ENCODE measurements at places on chromosomes 7 and 10. TPM values are rescaled to one million over a fixed set of nuclear protein-coding genes. Genes with fewer than 3 reads are reported as not detected.

DNA sequence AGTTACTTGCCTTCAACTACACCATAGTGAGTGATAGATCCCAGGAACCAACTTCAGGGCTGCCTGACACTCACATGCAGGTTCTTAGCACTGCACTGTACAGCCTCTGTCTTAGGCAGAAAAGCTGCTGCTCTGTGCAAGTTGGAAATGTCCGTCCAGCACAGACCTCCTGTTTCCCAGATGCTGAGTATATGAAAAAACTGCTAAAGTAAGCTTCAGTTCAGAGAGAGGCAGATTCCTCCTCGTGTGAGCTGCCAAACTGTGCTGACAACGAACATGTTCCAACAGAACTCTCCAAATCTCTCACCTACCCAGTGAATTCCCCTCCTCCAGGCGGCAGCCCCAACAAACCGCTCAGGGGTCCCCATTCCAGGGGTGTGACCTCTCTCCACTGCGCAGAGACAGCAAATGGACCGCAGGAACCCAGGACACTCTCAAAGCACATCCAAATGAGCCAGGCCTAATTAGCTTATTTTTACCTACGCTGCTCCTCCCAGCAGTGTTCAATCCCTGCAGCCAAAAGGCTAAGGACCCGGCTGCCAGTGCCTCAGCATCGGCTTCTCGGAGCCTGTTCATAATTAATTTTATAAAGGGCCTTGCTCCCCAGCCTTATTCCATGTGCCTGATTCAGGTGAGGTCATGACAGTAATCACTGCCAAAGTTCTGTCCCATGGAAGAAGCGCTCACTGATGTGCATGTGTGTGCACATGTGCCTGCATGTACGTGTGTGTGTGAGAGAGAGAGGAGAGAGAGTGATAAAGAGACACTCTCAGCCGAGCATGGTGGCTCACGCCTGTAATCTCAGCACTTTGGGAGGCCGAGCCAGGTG lies 159.5 kb upstream of the AUTS2 start:
- H3K36me3 ChIP-seq = no peaks in the 10 kb centered on the region
- DNase-seq = no peak
- H3K27me3 ChIP-seq = no peaks in the 10 kb centered on the region
- H3K4me1 ChIP-seq = no peaks in the 10 kb centered on the region
- H3K27ac ChIP-seq = no peak overlapping the region

GRCh38 chr10:113859261-113859660 lies 4.8 kb downstream of the NHLRC2 start:
- H3K27me3 ChIP-seq = no peaks in the 10 kb centered on the region
- peaks cover 30% of the 10 kb centered on the region for H3K4me1 ChIP-seq
- no peak overlapping the region for H3K27ac ChIP-seq
- DNase-seq = no peak
- peaks cover 54% of the 10 kb centered on the region for H3K36me3 ChIP-seq

- H3K4me1 ChIP-seq = peaks cover 2% of the 10 kb centered on the region
- H3K36me3 ChIP-seq = no peaks in the 10 kb centered on the region
- no peak overlapping the region for H3K4me3 ChIP-seq
- H3K27me3 ChIP-seq = peaks cover 29% of the 10 kb centered on the region
Observed at GRCh38 chr7:157667731-157668130, 330.9 kb downstream of the DNAJB6 start.

GRCh38 chr10:31709476-31709875 lies 219.2 kb downstream of the ARHGAP12 start:
- H3K4me3 ChIP-seq = no peak overlapping the region
- no peak for DNase-seq
- peaks cover 3% of the 10 kb centered on the region for H3K27me3 ChIP-seq
- H3K27ac ChIP-seq = no peak overlapping the region
- peaks cover 10% of the 10 kb centered on the region for H3K36me3 ChIP-seq

DNA sequence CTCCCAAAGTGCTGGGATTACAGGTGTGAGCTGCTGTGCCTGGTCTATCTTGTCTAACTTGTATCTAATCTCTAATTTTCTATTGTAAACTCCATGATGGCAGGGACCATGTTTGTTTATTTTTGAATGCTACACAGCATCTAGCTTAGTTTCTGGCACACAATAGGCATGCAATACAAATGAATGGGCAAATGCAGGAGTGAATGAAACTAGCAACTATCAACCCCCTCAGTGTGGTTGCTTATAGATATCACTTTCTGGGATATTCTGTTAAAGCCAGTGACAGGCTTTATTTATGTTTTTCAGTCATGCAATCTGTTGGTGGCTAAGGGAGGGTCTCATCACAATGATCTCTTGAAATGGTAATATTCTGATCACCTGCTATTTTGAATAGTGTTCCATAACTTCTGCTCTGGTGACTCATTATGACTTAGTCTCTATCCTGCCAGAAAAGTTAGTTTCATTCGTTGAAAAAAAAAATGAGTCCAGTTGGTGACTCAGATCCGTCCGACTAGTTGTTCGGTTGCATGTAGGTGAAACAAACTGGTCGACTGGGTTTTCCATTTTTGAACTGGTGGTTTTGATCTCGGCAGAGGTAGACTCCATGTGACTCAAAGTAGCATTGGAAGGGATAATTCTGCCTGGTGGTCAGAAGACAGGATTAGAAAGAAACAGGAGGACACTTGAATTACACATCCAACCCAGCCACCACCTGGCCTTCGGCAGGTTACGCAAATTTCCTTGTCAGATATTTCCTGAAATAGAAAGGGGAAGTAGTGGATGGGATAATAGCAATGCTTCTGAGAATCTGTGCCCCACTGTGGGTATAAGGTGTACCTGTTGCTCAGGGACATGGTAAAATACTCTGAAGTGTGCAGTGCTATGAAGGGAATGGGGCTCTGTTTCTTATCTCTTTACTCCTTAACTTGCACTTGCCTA lies 76.8 kb downstream of the GATA3 start:
- H3K4me3 ChIP-seq = peak overlapping the region; percentile 50
- H3K27me3 ChIP-seq = no peaks in the 10 kb centered on the region
- H3K4me1 ChIP-seq = peaks cover 59% of the 10 kb centered on the region
- DNase-seq = peak; percentile 64
- peak overlapping the region; percentile 88 for H3K27ac ChIP-seq
- H3K36me3 ChIP-seq = peaks cover 13% of the 10 kb centered on the region

DNA sequence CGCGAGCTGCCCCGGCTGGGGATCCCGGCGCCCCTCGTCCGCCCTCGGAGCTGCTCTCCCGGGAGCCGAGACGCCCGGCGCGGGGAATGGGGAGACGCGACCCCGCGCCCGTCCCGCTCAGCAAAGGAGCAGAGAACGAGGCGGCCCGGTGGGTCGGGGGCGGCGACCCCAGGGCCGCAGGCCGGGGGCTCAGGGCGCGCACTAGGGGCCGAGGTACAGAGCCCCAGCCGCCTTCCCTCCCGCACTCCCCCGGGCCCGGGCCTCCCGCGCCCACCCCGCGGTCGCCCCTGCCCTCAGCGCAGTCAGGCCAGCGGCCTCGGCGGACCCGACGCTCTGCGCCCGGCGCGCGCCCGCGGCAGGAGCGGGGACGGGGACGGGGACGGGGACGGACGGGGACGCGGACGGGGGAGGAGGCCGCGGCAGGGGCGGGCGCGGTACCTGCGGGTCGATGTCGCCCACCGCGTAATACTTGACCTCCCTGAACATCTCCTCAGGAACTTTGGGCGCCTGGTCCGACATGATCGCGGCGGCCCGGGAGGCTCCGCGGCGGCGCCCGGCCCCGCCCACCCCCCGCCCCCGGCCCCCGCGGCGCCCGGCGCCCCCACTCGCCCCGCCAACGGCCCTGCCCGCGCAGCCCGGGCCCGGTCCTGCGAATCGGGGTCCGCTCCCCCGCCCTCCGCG lies 373 bp downstream of the PAXIP1 start:
- H3K27me3 ChIP-seq = no peaks in the 10 kb centered on the region
- peak; percentile 39 for DNase-seq
- H3K4me1 ChIP-seq = peaks cover 10% of the 10 kb centered on the region
- no peak overlapping the region for H3K4me3 ChIP-seq
- H3K27ac ChIP-seq = no peak overlapping the region

- H3K4me3 ChIP-seq = no peak overlapping the region
- H3K27me3 ChIP-seq = peaks cover 4% of the 10 kb centered on the region
- no peaks in the 10 kb centered on the region for H3K4me1 ChIP-seq
- DNase-seq = no peak
- no peak overlapping the region for H3K27ac ChIP-seq
- H3K36me3 ChIP-seq = no peaks in the 10 kb centered on the region
Observed at GRCh38 chr10:89553064-89553734, 17.8 kb upstream of the SLC16A12 start.

DNA sequence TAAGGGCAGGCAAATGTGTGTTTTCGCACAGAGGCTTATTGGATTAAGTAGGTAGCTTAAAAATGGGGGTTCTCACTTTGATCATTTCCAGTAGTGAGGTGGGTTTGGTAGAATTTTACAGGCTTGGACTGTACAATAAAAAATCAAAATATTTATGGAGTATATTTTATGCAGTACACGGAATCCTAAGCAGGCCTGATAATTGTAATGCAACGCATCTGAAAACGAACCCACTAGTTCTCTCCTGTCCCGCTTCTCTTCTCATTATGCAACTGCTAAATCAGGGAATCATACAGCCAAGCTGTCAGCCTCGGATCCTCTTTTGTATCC lies 377 bp upstream of the POLR1F start:
- peak overlapping the region; percentile 94 for H3K4me3 ChIP-seq
- peaks cover 37% of the 10 kb centered on the region for H3K4me1 ChIP-seq
- DNase-seq = no peak
- H3K36me3 ChIP-seq = no peaks in the 10 kb centered on the region

GRCh38 chr10:130656582-130657133 lies 520.5 kb downstream of the GLRX3 start:
- no peak overlapping the region for H3K4me3 ChIP-seq
- DNase-seq = no peak
- no peaks in the 10 kb centered on the region for H3K4me1 ChIP-seq
- no peaks in the 10 kb centered on the region for H3K27me3 ChIP-seq

DNA sequence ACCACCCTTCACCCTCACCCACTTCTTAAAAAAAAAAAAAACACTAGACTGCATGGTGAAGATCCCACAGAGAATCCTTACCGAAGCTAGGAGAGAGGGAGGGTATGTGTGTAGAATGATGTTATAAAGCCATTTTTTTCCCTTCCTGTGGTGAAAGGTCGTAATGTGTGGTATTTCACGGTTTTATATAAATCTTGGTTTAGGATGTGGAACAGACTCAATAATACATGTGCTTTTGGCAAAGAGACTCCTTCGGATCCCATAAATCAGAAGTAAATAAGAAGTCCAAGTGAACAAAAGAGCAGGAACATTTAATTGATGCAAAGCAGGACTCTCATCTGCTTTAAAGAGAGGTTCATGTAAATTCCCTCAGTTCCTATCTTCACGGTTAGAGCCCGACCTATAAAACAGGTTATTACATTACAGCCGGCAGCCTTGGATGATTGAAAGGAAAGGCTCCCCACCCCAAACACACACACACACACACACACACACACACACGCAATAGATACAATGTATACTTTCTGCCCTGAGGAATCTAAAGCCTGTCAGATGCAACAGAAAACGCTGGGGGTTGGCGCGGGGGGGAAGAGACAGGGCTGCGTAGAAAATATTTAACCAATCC lies 8.8 kb downstream of the DLX5 start:
- H3K27me3 ChIP-seq = peaks cover 96% of the 10 kb centered on the region
- H3K4me1 ChIP-seq = no peaks in the 10 kb centered on the region
- DNase-seq = no peak
- H3K4me3 ChIP-seq = no peak overlapping the region
- no peak overlapping the region for H3K27ac ChIP-seq

GRCh38 chr10:32047881-32048280 lies 8.3 kb downstream of the KIF5B start:
- peaks cover 83% of the 10 kb centered on the region for H3K4me1 ChIP-seq
- H3K27me3 ChIP-seq = no peaks in the 10 kb centered on the region
- peaks cover 78% of the 10 kb centered on the region for H3K36me3 ChIP-seq
- no peak overlapping the region for H3K27ac ChIP-seq
- DNase-seq = no peak

DNA sequence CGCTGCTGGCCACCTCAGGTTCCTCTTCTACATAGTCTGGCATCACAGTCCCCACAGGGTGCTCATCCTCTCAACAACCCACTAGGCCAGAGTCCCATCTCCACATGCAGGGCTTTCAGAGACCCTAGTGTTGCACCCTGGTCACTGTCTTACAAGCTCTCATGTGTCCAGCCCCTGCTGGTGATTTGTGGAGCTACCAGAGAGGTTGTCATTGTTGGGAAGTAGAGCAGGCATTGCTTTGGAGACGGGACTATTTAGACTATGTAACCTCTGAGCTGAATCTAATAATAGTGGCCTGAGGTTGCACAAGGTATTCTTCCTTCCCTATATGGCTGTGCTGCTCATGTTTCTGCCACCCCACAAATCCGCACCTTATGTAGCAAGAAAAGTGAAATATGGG lies 135.3 kb upstream of the VWC2 start:
- H3K27me3 ChIP-seq = no peaks in the 10 kb centered on the region
- H3K27ac ChIP-seq = no peak overlapping the region
- H3K36me3 ChIP-seq = no peaks in the 10 kb centered on the region

- no peaks in the 10 kb centered on the region for H3K4me1 ChIP-seq
- DNase-seq = no peak
- H3K4me3 ChIP-seq = no peak overlapping the region
- H3K36me3 ChIP-seq = no peaks in the 10 kb centered on the region
- no peaks in the 10 kb centered on the region for H3K27me3 ChIP-seq
- H3K27ac ChIP-seq = no peak overlapping the region
Observed at GRCh38 chr7:47528471-47528870, 53.4 kb downstream of the TNS3 start.

- peaks cover 73% of the 10 kb centered on the region for H3K36me3 ChIP-seq
- H3K27ac ChIP-seq = peak overlapping the region; percentile 95
- no peak for DNase-seq
- no peak overlapping the region for H3K4me3 ChIP-seq
- H3K4me1 ChIP-seq = peaks cover 87% of the 10 kb centered on the region
Observed at GRCh38 chr10:71750986-71751385, 22.3 kb downstream of the VSIR start.

GRCh38 chr7:44307905-44308595 lies 17.3 kb downstream of the CAMK2B start:
- peaks cover 8% of the 10 kb centered on the region for H3K4me1 ChIP-seq
- peak; percentile 13 for DNase-seq
- H3K27me3 ChIP-seq = peaks cover 22% of the 10 kb centered on the region
- no peaks in the 10 kb centered on the region for H3K36me3 ChIP-seq
- H3K27ac ChIP-seq = no peak overlapping the region

The IDI2 gene
- not detected for total RNA-seq

The TBATA gene
- total RNA-seq = not detected

The CLCN1 gene
- 0.10 TPM for total RNA-seq

The EFCAB10 gene
- total RNA-seq = not detected

The LEP gene
- total RNA-seq = not detected

The PTCD1 gene
- 7.5 TPM for total RNA-seq

The GALNT17 gene
- total RNA-seq = not detected

The CADPS2 gene
- total RNA-seq = not detected

The CALHM1 gene
- total RNA-seq = 0.58 TPM

Data from activated CD4-positive, alpha-beta memory T cell treated with anti-CD3 and anti-CD28 coated beads, Interleukin-2, amount 10 ng/mL, durations not matched to agents 7 days and 5 days (primary cell).